ENCODE measurements at places on chromosomes 13 and 19. TPM values are rescaled to one million over a fixed set of nuclear protein-coding genes. Genes with fewer than 3 reads are reported as not detected.

GPC6 gene
- 50.3 TPM for total RNA-seq

DNA sequence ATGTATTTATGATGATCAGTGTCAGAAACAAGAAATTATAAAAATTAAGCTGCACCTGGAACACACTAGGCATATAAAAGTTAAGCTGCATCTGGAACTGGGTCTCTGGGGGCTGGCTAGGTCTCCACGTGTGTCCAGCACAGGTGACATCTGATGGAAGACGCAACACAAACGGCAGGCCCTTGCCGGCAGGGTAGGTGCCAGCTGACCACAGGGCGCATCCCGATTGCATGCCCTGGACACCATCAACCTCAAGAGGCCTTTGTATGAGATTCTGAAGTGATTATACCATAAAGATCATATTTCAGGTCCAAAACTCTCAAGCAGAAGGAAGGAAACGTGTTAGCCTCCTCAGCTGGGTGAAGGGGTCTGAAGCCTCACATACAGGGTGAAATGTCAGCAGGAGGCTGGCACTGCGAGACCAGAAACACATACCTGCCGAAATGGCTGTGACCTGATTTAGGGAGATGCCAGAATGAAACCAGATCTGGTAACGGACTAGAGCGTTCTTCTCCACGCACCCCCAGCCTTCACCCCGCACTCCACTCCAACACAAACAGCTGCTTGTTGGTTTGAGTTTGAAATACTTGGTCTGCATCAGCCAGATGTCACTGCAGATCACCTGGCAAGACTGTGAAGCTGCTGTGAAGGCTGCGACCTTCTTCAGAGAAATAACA, 37.3 kb downstream of the COL4A1 start:
- DNase-seq, result no peak

GRCh38 chr19:10764340-10764894, 46.5 kb downstream of the DNM2 start:
- no peak for DNase-seq

GRCh38 chr19:7254590-7254989, 39.6 kb downstream of the INSR start:
- no peak for DNase-seq

DNA sequence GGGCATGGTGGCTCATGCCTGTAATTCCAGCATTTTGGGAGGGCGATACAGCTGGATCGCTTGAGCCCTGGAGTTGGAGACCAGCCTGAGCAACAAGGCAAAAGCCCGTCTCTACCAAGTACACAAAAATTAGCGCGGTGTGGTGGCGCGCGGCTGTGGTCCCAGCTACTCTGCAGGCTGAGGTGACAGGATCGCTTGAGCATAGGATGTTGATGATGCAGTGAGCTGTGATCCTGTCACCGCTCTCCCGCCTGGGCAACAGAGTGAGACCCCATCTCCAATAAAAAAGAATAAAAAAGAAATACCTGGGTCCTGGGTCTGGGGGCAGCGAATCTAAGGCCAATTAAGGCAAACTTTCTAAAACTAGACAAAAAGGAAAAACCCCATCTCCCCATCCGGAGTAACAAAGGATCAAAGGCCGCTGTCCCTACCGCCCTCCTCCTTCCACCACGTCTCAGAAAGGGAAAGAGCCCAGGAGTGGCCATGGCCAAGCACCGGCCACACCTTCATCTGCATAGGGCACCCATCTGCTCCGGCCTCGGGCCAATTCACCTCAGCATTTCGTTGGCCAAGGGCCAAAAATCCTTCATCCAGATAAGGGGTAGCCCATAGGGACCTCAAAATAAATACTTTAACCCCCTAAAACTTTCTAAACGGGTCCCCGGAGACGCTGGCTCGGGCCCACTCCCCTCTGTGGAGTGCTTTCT, 851 bp downstream of the ZNF320 start:
- no peak for DNase-seq

DNA sequence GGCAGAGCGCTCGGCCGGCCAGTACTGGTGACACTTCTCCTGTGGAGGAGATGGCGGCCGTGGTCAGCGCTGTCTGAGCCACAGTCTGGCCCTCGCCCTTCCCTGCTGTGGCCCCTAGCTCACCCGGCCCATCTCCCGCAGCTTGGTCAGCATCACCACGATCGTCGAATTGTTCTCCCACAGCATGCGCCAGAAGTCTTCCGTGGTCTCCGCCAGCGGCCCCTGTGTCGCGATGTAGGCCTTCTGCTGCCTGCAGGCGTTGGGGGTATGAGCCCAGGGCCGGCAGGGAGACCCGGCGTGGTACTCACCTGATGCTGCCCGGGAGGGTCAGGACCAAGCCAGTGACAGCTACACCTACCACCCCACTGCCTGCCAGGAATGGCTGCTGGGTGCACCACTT, 130.1 kb downstream of the PTPRS start:
- no peak for DNase-seq

GRCh38 chr19:12647490-12648071, 19.0 kb downstream of the MAN2B1 start:
- DNase-seq, result no peak

ZNF439 gene
- 2.0 TPM for total RNA-seq

GRCh38 chr13:95955255-95955654, 97.9 kb downstream of the UGGT2 start:
- no peak for DNase-seq

DNA sequence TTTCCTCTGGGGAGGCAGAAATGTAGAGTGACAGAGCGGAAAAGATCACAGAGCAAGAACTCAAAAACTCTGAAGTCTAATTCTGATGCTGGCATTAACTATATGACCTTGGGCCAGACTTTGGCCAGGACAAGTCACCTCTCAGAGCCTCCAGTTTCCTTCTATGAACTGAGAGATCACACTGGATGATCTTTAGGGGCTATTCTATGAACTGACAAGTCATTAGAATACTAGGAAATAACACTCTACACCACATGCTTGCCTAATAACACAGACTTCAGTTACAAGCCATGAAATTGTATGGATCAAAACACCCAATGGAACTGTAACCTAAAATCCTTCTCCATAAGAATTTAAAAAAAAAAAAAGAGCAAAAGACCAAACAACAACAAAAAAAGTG, 16.9 kb downstream of the SLC25A30 start:
- no peak for DNase-seq

CGB3 gene
- total RNA-seq, result not detected
